LoVo (cell line): ENCODE measurements at places on chromosomes 5 and 9.

DNA sequence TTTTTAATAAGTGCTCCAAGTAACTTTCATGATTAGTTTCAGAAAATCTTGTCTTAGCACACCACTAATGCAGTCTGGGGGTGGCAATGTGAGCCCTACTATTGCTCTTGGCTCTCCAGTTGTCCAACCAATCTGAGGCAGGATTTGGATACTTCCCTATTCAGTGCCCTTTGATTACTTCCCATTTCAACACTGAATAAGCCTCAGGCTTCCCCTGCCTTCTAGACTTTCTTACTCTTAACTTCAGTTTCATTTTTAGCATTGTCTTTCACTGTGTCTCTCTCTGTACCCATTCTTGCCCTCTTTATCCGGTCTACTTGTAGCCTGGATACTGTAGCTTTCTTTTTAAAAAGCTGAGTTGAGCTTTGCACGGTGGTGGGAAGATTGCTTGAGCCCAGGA, 186.1 kb downstream of the C9orf152 start:
- no peak for DNase-seq

GRCh38 chr5:73701566-73701965, 75.6 kb downstream of the ARHGEF28 start:
- peak; percentile 36 for DNase-seq

- no peak for DNase-seq
These were observed 109.3 kb downstream of the DCP2 start for GRCh38 chr5:113085880-113086409.

DNA sequence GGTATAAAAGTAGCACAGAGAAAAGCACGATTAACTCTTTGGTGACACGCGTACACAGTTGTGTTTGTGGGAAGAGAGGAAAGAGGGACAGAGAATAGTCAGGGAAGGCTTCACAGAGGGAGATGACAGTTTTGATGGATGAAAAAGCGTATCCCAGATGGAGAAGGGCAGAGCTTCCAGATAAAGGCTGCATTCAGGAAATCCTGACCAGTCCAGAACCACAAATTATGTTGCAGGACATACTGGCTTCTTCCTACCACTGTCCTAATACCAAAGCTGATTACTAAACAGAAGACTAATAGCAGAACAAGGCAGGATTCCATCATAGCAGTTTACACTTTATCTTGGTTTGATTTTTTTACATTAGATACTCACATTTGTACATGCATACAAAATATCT, 34.5 kb downstream of the SLC31A2 start:
- no peak for DNase-seq

DNA sequence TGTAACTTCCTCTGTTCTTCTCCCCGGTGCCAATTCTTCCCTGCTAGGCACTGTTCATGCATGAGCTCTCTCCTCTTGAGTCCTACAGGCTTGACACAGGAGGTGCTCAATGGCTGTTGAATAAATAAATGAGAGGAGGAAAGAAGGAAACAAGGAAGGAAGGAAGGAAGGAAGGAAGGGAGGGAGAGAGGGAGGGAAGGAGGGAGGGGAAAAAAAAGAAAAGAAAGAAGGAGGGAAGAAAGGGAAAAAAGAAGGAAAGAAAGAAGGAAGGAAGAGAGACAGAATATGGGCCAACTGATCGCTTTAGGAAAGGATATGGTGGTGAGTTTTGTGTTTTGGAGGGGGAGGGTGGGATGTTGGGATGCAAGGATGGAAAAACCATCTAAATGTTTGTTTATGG, 6.4 kb downstream of the KCNMB1 start:
- no peak for DNase-seq

- DNase-seq = no peak
These were observed 59.3 kb downstream of the COMMD10 start for GRCh38 chr5:116144103-116144502.

- DNase-seq = no peak
These were observed 14.8 kb downstream of the ENHO start for GRCh38 chr9:34507966-34508365.
